ENCODE measurements at places on chromosomes 7 and 10.

DNA sequence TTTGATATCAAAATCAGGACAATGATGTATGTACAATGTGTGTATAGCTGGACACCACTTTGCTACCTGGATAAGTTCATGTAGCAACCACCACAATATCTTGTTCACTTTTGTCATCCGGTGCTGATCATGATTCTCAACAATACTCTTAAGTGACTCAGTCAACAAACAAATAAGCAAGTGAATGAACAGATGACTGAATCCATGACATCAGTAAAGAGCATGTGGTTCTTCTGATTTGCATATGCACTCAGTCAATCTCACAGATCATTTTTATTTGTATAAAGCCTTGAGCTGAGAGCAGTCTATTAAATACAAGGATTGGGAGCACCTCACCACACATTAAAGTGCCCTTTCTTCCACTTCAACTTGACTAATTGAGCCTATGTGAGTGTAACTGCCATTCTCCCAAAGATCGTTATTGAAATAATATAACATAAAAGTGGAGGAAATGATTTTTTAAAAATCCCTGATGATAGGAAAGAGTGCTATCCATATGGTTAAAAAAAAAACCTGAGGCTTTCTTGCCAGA is 69.5 kb downstream of the NPSR1 start:
- no peak for DNase-seq

GRCh38 chr7:138238734-138239659 is 162.7 kb downstream of the AKR1D1 start:
- no peak for DNase-seq

DNA sequence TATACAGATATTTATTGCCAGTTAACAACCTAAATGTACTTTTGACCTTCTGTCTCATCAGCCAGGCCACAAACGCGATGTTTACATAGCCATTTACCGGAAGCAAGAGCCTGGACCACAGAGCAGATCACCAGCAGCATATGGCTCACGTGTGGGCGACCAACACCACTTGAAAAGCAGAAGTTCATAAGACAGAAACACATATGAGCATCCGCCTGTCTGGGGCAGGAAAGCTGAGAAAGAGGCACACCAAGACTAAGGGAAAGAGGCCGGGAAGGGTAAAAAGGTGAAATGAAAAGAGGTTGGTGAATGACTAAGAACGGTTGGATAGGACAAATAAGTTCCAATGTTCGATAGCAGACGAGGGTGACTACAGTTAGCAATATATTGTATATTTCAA is 1.3 kb downstream of the ABCB1 start:
- DNase-seq: no peak

GRCh38 chr10:14625192-14625631 is 149.5 kb downstream of the FAM107B start:
- no peak for DNase-seq

DNA sequence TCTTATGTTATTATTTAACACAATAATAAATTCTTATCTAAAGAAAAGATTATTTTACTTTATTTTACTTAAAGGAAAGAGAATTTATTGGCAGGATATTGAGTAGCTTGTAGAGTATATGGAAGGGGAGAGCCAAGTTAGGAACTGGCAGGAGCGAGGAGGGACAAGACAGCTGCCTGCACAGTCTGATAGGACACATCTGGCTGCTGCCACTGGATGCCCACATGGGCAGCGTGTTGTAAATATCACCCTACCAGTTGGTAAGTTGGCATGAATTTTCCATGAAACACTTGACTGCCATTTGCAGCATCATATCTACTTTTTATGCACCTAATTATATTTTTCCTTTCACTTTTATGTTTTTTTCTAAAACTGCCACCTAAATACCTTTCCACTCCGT is 19.6 kb downstream of the SRI start:
- no peak for DNase-seq

DNA sequence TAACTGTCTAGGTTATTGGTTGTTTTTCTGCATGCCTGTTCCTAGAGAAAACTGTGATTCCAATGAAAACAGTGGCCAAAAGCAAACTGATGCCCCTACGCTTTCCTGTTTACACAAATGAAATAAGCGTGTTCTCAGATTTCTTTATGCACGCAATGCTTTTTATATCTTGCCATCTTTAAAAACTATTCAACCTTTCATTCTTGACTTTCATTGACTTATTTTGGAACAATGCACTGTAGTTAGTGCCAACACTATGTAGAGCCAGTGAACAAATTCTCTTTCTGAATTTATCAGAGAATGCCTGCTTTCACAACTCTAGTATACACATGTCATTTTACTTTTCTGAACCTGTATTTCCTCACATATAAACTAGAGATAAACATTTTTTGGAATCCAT is 86.6 kb downstream of the CABCOCO1 start:
- no peak for DNase-seq

DNA sequence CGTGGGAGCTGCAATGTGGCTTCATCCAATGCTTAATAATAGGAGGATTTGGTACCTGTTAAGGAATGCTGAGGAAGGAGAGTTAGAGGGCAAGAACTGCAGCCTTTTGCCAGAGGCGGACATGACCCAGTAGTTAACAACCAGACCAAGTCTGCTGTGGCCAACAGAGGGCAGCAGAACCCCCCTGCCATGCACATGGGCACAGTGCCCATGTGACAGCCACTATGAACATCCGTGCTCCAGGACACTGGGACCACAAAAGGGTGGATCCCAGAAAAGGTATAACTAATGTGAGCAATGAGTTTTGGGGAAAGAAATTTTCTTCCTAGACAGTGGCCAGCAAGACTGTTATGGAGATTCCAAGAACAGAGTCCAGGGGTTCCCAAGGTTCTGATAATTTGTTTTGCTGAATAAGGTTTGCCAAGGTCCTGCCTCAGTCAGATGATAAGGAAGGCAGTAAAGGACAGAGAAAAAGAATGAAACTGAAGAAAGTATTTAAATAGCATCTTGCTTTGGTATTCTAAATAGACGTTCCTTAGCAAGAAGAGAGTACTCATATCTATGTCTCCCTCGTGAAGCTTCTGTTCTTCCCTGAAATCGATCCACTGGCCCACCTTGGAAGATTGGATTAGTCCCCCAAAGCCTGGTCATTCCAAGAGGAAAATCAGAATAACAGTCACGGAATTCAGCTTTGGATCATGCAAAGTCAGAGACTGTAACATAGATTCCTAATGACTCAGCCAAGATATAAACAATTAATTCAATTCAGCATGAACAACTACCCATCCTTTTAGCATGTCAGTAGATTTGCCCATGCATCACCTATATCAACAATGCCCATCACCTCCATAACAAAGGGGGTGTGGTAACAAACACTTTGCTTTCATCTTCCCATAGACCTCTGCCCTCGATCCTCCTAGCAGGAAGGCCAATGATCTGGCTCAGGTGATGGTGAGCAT is 56.0 kb downstream of the LGI1 start:
- DNase-seq: no peak

DNA sequence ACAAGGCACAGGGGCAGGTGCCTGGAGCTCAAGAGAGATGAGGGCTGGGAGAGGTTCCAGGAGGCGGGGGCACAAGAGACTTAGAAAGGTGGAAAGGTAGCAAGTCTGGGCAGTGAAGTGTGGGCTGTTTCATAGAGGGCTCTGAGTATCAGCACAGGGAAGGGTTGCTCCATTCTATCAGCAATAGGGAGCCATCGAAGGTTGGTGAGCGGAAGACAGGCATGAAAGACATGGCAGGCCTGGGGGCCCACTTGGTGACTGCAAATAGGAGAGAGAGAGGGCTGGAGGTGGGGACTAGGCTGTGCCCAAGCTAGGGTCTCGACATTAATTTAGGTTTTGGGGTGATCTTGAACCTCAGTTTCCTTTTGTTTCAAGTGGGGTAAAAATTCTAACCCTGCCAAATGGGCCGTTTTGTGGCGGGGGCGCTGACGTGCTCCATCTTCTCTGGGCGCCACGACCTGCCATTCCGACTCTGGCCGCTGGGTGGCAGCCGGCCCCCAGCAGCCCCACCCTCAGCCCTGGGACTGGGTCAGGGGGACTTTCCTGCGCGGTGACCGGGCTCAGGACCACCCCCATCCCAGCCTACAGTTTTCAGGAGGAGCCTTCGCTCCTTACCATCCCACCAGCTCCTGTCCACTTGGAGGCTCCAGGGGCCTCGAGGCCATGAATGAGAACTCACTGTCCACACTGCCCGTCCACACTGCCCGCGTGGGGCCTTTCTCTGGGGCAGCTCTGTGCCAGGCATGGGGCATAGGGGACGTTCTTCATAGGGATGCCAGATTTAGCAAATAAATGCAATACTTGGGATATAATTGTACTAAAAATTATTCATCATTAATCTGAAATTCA is 37.2 kb upstream of the PCBD1 start:
- no peak for DNase-seq

- peak; percentile 46 for DNase-seq
These were observed 55.8 kb upstream of the CDCA7L start for GRCh38 chr7:22001345-22002004.

GRCh38 chr7:22174574-22174953 is 182.4 kb downstream of the RAPGEF5 start:
- no peak for DNase-seq

DNA sequence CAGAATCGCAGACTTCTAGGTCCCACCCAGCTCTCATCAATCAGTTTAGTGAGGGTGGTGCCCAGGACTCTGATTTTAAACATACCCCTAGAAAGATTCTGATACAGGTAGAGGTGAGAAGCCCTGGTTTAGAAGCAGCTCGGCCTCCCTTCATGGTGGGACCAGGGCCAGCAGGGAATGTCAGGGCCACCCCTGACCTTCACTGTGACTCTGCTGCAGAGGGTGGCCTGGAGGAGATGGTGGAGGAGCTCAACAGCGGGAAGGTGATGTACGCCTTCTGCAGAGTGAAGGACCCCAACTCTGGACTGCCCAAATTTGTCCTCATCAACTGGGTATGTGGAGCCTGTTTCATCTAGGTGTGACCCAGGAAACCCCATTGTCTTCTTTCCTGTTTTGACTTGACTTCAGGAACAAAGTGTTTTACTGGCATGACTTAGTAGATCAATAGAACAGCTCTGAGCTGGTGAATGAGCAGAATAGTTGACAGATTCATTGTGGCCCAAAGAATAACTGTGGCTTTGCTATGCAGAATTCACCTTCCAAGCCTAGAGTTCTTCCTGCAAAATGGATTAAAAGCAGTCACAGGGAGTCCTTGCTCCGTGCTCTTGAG is 7.2 kb downstream of the DBNL start:
- DNase-seq: no peak

DNA sequence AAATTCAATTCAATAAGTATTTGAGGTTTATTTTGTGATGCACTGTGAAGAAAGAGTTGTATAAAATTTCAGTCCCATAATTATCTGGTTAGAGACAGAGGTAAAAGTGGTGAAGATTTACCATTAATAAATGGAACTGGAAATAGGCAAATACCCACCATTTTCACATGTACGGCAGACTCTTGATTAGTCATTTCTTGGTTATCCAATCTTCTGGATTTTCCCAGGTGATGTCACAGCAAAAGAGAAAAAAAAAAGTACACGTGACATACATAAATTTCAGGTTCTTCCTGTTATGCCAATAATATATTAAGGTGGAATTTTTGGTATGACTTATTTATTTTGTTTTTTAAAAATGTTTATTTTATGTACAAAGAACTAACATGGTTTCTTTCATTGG is 26.8 kb downstream of the NT5C3A start:
- DNase-seq: no peak

DNA sequence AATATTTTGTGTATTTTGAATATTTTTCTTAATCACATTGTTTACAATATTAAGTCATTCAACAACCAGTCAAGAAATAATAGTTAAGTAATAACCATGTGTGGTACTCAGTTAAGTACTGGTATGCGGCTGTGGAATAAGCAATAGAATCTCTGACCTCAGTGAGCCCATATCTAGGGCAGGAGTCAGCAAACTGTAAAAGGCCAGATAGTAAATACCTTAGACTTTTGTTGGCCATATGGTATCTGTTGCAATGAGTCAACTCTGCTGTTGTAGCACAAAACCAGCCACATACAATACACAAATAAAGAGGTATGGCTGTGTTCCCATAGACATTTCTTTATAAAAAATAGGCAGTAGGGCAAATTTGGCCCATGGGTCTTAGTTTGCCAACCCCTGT is 311.6 kb upstream of the SEMA3A start:
- DNase-seq: peak; percentile 44

- DNase-seq: no peak
These were observed 52.8 kb upstream of the CCAR1 start for GRCh38 chr10:68668231-68668630.

DNA sequence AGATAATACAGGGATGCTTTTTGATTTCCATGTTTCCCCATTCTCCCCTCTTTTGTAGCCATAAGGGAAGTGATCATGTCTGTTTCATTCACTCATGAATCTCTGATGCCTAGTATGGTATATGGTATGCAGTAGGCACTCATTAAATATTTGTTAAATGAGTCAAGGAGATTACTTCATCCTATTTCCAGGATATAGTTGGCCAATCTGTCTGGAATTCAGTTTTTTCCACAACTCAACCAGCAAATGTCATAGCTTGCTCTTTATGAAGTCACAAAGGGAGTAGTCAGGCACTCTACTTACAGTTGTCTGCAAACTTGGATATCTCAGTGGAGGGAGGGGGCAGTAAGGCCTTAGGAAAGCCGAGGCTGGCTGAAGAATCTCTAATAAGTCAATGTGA is 853.6 kb downstream of the LRMDA start:
- DNase-seq: peak; percentile 38

DNA sequence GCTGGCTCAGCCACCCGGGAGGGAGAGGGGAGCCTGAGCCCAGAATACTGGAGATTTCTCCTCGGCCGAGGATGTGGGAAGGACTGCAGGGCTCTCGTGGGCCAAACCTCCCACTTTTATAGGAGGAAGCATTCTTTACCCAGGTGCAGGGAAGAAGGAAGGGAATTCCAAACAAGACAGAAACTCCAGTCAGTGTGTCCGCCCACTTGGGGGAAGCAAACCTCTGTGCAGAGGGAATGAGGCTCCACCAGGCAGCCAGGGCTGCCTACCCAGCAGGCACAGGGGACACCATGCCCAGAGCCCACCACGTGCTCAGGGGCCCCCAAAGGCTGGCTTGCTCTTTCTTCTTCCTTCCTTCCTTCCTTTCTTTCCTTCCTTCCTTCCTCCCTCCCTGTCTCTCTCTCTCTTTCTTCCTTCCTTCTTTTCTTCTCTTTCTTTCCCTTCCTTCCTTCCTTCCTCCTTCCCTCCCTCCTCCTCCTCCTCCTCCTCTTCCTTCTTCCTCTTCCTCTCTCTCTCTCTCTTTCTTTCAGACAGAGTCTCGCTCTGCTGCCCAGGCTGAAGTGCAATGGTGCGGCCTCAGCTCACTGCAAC is 15.4 kb upstream of the FZD9 start:
- no peak for DNase-seq

GRCh38 chr7:112447406-112447805 is 2.9 kb upstream of the IFRD1 start:
- DNase-seq: no peak

DNA sequence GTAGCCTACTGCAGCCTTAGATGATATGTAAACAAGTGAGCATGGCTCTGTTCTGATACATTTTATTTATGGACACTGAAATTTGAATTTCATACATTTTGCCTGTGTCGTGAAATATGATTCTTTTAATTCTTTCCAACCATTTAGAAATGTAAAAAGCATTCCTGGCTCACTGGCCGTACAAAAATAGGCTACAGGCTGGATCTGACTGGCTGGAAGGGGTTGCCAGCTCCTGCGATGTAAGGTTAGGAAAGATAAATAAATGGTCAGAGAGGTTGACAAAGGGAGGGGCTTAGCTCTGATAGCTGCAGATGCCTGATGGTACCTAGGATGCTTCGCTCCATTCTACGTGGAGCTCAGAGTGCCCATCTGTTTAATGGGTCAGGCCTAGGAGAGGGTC is 3.4 kb downstream of the ADCYAP1R1 start:
- DNase-seq: no peak
